Epithelial cell of prostate (primary cell): ENCODE measurements at places on chromosomes 16 and 17.

GRCh38 chr17:19457830-19458271 lies 46.8 kb downstream of the RNF112 start:
- no peak for DNase-seq

GRCh38 chr17:81084680-81085419 lies 49.9 kb downstream of the BAIAP2 start:
- DNase-seq = no peak

DNA sequence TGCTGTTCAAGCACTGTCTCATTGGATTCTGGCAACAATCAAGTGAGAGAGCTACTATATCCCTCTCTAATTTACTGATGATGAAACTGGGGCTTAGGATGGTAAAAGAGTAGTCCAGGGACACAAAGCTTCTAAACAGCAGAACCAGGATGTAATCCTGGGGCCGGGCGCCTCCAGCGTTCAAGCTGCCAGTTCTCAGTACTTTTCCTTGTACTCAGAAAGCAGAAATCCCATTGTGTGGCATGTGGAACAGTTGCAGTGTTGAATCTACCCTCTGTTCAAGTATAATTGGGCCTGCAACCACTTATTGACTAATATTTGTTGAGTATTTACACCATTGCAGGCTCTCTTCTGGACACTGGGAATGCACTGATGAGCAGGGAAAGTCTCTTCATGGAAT lies 14.5 kb upstream of the CDH13 start:
- DNase-seq = no peak

DNA sequence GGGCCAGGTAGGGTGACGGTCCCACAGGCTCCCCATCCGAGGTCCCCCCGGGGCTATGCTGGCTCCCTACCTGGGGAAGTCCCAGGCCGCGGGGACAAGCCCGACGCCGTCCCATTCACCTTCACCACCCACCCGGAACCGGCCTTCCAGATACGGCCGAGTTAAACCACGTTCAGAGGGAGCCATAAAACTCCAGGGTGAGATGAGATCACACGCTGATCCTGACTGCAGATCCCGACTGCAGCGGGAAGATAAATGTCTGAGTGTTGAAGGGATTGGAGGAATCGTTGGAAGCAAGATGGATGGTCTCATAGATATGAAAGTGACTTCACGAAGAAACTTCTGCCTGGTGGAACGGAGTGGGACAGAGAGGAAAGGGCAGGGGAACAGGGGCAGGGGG lies 13.6 kb upstream of the C1QTNF8 start:
- no peak for DNase-seq
